ENCODE measurements at places on chromosomes 16 and 17.
A peak's percentile ranks its signal among the peaks of the same experiment; 100 is the strongest.

- DNase-seq = no peak
Observed at GRCh38 chr17:19460700-19461099, 49.7 kb downstream of the RNF112 start.

- no peak for DNase-seq
Observed at GRCh38 chr17:82242977-82243647, 14.3 kb downstream of the SLC16A3 start.

- peak; percentile 24 for DNase-seq
Observed at GRCh38 chr17:32909787-32910369, 18.1 kb upstream of the TMEM98 start.

GRCh38 chr16:23847948-23848347 lies 12.2 kb downstream of the PRKCB start:
- DNase-seq = peak; percentile 72
